ENCODE measurements at places on chromosomes 7 and 10.
A peak's percentile ranks its signal among the peaks of the same experiment; 100 is the strongest.

DNA sequence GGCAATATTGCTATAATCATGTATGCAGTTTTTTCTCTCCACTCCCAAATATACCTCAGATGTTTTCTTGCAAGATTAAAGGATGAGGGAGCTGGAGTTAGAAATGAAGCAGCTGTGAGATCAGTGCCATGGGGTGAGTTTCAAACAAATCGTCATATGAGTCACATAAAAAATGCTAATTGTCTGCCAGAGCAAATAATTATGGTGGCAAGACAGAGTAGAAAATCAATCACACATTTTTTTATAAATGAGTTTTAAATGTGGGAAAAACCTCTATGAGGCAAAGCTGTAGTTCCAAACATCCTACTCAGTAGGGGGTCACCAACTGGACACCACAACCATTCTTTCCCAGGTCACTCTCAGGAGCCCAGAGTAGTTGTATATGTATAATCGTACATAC is 55.3 kb downstream of the CH25H start:
- DNase-seq = no peak

GRCh38 chr7:140326116-140326928 is 72.0 kb downstream of the SLC37A3 start:
- DNase-seq = peak; percentile 38

DNA sequence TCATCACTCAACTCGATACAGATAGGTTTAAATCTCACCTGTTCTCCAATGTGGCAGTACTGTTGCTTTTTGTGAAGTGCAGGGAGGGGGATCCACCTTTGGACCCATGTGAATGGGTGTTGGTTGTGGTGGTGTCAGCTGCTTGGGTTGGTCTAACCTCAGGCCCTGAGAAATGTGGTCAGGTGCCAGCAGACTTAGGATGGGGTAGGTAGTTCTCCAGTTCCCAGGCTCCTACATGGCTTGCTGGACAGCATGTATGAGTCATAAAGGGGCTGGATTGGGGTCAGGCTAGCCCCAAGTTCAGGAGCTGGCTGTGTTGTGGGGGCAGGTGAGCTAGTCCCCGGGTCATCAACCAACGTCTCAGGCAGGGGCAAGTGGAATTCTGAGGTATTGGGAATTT is 472.6 kb upstream of the CNTNAP2 start:
- DNase-seq = no peak

GRCh38 chr10:76287856-76288255 is 856.4 kb downstream of the LRMDA start:
- no peak for DNase-seq

GRCh38 chr10:106793617-106794016 is 370.9 kb downstream of the SORCS1 start:
- no peak for DNase-seq

DNA sequence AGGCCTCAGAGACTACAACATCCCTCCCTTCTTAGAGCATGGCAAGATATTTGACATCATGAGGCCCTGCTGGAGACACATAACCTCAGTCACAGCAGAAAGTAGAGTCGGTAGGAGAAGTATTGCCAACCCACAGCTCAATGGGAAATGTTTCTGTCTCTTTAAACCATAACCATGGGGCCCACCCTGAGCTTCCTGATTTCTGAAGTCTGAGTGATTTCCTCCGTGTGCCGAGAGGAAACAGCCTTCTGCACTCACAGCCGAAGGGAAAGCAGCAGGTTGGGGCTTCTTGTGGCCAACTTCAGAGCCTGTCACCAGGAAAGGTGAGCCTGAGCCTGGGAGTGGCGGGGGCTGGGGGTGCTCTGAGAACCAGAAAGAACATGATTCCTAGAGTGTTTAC is at the start of gene GIMAP1:
Gene GIMAP1, plus strand, starts transcription at position 246 of the 400 bp plus-strand sequence. CDS start 2,435 bp downstream, outside the sequence.
- DNase-seq = peak; percentile 83

GRCh38 chr10:55858730-55859129 is 502.3 kb downstream of the ZWINT start:
- no peak for DNase-seq

DNA sequence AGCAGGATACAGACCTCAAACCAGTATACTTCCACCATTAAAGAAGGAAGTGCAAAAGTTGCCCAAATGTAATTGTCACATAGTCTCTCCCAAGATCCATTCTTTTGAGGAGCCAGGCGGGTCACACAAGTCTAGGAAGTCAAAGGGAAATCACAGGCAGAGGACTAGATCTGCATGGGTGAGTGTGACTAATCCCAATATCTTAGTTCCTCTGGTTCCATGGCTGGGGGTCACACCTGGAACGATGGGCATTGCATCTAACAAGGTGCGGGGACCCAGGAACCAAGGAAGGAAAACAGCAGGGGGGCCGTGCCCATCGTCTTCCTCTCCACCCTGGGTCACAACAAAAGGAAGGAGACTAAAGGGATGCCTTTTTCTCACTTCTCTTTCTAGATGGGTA is 1138.8 kb downstream of the XPNPEP1 start:
- no peak for DNase-seq

GRCh38 chr7:138400400-138400886 is 59.6 kb upstream of the TRIM24 start:
- no peak for DNase-seq

GRCh38 chr7:45196374-45196773 is 38.8 kb downstream of the RAMP3 start:
- no peak for DNase-seq

DNA sequence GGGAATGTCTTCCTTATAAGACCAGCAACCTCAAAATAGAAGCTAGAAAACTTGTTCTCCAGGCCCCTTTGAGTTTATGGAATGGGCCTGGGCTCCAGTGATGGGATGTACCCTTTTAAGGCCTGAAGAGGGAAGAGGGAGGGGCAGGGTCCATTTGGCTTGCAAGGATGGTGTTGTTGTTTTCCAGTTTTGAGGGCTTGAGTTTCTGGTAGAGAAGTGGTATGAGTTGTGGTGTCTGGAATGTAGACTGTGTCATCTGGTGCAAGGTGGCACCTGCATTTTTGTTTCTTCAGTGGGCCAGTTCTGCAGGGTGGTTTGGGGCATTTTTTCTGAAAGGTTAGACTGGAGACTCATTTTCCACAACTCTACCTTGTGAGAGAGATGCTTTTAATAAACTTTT is 90.1 kb downstream of the ZNF777 start:
- no peak for DNase-seq

GRCh38 chr7:127798023-127798422 is 146.0 kb downstream of the SND1 start:
- peak; percentile 59 for DNase-seq

- DNase-seq = no peak
Observed at GRCh38 chr7:88480896-88481295, 174.2 kb upstream of the STEAP4 start.

DNA sequence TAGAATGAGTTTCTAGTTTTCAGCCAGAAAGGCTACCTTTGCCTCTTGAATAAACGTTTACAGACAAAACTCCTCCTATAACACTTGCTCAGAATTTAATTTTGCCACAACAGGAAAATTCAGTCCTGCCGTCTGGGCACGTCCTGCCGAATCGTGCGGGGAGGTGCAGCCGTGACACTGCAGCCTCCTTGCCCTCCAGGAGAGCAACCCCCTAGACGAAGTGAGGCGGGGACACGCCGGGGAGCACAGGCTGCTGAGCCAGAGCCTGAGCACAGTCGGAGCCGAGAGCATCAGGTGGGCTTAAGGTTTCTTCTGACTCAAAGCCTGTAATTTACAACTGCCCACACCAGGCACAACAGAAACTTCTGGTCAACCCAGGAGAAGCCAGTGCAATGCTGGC is 102.3 kb downstream of the DYNC2I1 start:
- no peak for DNase-seq

All from MV-4-11 (cell line).